ENCODE measurements at places on chromosomes 3 and 15.

DNA sequence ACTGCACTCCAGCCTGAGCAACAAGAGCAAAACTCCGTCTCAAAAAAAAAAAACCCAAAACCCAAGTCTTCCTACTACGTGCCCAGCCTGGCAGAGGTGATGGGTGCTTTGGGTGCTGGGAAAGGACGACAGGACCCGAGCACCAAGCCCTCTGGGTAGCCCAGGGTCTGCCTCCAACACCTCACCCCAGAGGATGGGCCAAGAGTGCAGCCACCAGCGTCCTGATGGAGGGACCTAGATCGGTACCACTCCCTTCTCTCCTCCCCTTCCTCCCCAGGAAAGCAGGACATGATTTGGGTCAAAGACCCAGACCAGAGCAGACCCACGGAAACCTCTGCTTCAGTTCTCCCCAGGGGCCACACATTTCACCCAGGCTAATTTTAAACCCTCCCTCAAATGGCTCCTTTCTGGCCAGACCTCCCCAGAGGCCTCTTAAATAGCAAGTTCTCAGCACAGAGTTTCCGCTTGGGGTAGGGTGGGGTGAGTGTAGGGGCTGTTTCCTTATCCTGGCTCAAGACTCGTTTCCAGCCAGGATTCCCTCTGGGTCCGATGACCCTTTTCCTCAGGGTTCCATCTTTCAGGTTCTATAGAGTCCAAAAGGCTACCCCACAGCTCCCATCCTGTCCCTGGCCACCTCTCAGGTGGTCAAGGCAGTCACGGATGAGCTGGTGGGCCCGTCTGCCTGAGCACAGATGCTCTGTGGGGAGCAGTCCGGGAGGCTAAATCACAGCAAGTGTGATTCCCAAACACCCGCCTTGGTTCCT lies 20.5 kb downstream of the RBPMS2 start:
- DNase-seq, result no peak

DNA sequence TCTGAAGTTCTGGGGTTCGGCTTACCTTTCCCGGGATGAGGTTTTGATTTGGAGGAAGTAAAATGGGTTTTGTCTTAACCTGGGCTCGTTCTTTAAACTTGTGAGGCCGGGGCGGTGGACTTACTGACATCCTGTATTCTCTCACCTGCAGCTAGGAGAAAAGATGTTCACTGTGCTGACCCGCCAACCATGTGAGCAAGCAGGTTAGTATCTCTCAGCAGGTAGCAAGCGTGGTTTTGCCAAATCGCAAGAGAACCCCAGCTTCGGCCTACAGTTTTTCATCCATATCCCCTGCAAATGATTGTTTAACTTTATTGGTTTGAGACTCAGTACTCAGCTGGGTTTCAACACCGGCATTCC lies 891 bp downstream of the ENTPD3 start:
- no peak for DNase-seq

DNA sequence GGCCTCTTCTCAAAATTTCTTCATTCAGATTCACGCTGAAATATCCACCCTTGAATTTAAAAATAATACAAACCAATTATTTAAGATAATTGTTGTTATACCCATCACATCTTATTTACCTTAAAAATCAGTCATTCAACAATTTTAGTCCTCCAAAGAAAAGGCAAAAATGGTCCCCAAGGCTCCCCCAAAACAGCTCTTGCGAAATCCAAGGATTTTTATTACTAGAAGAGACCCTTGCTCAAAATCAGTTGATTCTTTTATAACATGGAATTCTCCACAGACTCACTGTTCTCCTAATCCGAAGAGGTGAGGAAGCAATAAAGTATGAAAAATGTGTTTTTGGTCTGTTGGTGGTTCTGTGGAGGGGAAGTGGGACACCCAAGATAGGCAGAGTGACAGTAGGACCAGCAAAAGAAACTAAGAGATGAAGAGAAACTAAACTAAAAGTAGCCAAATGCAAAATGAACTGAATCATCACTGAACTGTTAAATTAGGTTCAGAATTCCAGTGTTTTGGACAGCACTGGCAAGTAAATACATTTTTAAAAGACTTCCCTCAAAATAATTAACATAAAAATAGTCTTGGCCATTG lies 19.1 kb upstream of the PLCH1 start:
- DNase-seq, result no peak

- DNase-seq, result no peak
These were observed 7.5 kb downstream of the DET1 start for GRCh38 chr15:88538972-88539371.

- DNase-seq, result no peak
These were observed 113.1 kb downstream of the NSMCE3 start for GRCh38 chr15:29156521-29156920.

GRCh38 chr15:40743485-40743901 lies 11.6 kb downstream of the RMDN3 start:
- peak; percentile 48 for DNase-seq

DNA sequence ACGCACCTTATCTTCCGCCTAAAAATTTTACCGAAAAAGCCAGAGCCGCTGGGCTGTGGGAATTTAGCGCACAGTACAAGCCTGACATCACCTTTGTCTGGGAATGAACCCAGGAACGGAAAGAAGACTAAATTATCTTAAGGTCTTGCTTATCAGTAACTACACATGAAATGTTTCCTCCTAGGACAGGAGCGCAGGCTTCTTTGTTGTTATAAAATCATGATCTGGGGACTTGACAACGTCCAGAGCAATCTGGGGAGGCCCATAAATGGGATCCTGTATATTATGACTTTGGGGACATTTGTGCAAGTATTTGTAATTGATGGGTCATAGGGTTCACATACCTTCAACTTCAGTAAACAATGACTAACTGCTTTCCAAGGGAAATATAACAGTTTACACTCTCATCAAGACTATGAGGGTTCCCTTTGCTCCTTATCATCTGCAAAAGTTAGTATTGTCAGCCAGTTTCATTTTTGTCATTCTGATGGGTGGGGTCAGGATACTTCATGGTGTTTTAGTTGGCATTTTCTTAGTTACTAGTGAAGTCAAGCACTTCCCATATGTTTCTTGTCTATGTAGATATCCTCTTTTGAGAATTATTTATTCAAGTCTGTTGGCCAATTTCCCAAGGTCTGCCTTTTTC lies 213.9 kb upstream of the PFN2 start:
- DNase-seq, result no peak

DNA sequence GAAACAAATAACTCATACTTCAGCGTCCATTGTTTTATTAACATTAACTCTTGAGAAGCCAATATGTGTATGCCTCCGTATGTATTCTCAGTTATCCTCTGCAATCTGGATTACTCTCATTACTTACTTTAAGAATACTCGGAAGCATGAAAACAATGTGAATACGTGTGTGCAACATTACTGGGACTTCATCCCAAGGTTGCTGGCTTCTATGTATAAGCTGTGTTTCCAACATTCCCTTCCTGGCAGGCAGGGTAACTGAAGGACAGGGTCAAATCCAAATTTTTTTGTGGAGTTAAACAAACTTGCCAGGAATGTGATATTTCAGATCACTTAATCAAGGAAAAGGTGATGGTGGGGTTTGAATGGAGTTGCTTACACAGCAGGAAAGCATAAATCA lies 34.5 kb upstream of the NR1I2 start:
- no peak for DNase-seq

GRCh38 chr15:60134609-60135008 lies 130.5 kb downstream of the FOXB1 start:
- peak; percentile 20 for DNase-seq

- no peak for DNase-seq
These were observed 63.9 kb downstream of the RBM6 start for GRCh38 chr3:50003824-50004223.

DNA sequence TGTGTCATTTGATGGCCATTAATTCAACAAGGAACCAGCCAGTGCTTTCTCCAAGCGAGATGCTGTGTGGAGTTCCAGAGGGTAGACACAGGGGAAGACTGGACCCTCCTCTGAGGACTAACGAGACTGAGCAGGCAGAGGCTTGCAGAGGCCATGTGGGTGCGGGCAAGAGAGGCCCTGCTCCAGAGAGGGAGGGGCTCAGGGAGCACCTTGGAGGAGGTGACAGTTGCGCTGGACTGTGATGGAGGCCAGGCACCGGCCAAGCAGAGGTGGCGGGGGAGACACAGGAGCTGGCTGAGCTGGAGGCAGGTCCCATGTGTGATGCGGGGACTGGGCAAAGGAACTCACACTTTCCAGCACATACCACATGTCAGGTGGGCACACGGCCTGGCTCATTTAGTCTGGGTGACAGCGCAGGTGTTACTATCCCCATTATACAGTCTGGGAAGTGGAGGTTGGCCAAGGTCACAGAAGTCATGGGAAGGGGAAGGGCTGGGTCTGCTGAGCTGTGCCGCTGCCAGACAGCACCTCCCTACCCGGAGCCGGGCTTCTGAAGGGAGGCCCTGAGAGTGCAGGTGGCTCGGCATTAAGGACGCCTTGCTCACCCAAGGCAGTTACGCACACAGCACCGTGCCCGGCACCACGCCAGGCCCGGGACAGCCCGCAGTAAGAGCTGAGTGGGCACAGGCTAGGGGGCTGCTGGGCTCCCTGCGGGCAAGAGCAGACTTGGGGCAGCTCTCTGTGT lies 3.7 kb downstream of the MELTF start:
- DNase-seq, result no peak

GRCh38 chr3:23996095-23996524 lies 51.0 kb downstream of the NR1D2 start:
- no peak for DNase-seq

- DNase-seq, result no peak
These were observed 305.0 kb downstream of the NLGN1 start for GRCh38 chr3:173702561-173702960.

- no peak for DNase-seq
These were observed 1.8 kb upstream of the CYP11A1 start for GRCh38 chr15:74369084-74369745.

DNA sequence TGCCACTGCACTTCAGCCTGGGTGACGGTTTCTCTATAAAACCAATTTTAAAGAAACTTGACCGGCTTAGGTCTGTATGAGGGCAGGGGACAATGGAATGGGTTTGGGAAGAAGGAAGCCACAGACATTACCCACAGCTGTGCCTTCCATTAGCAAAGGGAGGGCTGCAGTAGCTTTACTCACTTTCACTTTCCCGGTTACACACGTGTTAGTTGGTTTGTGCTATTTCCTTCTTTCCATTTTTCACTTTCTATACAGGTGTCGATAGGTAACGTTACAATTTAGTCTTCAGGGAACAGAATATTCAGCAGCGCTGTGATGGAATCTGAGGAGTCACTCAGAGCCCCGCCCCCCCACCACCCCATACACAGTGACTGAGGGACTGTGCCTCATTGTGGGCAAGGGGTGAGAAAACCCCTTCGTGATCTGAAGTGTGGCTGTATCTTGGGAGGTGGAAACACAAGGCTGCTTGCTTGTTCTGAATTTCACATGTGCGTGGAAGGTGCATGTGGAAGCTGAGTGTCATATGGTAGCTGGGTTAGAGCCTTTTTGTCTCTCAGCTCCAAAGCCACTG lies 44.8 kb upstream of the RPL32 start:
- no peak for DNase-seq

DNA sequence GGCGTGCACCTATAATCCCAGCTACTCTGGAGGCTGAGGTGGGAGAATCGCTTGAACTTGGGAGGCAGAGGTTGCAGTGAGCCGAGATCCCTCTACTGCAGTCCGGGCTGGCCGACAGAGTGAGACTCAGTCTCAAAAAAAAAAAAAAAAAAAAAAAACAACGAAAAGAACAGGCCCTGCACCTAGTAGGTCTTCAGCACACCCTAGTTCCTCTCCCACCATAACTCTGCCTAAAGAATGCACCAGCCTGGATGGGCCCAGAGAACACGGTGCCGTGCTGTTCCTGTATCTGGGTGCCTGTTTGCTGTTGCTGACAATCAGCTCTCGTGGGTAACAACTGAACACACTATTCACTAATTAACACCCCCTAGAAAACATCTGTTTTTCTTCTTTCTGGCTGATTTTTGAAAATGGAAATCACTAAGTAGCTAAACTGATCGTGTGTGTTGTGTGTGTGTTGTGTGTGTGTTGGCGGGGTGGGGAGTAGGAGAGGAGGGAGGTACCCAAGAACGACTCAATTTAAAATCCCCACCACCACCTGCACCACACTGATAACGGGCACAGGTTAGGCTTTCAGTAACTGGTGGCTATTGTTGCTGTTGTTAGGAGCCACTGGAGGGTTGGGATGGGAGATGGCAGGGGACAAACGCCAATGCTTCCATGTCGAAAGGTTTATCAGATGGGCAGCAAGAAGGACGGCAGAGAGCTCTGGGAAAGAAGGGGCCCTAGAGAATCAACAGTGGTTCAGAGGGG lies 40.6 kb upstream of the MEX3B start:
- peak; percentile 39 for DNase-seq

- DNase-seq, result peak; percentile 32
These were observed at the start of gene ITGA11 for GRCh38 chr15:68431792-68432401. Gene ITGA11 (minus strand): TSS chr15:68432163. CDS start chr15:68432066, 97 bp downstream.

GRCh38 chr15:29573197-29573838 lies 248.9 kb downstream of the TJP1 start:
- no peak for DNase-seq

DNA sequence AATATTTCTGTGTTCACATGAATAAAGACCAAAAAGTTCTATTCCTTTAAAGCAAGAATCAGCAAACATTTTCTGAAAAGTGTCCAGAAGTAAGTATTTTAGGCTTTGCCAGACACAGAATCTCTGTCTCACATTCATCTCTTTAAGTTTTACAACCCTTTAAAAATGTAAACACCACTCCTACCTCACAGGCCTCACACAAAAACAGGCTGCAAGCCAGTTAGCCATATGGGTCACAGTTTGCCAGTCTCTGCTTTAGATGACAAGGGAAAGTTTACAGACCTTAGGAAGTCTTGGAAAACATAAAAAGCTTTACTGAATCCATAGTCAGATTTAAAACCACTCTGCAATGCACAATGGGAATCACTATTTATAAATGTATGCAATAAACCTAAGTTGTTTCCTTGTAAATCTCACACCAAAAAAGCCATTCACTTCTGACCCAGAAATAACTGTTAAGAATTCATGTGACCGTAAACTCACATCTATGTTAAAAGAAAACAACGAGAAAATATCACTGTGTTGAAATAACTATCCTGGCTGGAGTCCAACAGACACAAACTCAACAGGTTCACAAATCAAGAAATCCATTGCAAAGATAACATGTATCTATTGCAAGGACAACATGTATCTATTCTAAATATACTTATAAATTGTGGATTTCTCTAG lies 308.2 kb downstream of the ULK4 start:
- no peak for DNase-seq

- no peak for DNase-seq
These were observed 17.9 kb upstream of the ADIPOQ start for GRCh38 chr3:186824430-186825139.

GRCh38 chr3:156542101-156543042 lies 12.5 kb downstream of the SSR3 start:
- no peak for DNase-seq

DNA sequence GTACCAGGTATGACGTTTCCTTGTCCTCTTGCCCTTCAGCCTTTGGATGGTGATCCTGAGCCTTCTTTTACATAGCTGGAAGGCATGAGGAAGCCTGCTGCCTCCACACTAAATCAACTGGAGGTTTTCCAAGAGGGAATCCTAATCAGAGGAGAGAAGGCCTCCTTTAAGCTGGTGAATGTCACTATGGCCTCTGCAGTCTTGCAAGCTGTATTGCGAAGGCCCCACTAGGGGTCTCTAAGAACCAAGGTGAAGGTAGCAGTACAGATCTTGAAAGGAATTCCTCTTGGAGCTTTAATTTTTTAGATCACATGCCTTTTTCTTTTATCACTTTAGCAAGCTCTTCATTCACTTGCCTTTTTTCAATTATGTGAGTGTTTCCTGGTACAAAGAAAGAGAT lies 119.2 kb downstream of the GHSR start:
- DNase-seq, result no peak

GRCh38 chr3:38496131-38496910 lies at the start of gene EXOG:
Gene EXOG (plus strand): TSS chr3:38496340. CDS start chr3:38496368, 28 bp downstream.
- peak; percentile 95 for DNase-seq

- DNase-seq, result no peak
These were observed 243.5 kb upstream of the MANF start for GRCh38 chr3:51141573-51141972.
